ENCODE measurements at places on chromosomes 12 and 14.

- no peak for DNase-seq
Measured at GRCh38 chr12:133010657-133011297, 24.6 kb downstream of the ZNF26 start.

DNA sequence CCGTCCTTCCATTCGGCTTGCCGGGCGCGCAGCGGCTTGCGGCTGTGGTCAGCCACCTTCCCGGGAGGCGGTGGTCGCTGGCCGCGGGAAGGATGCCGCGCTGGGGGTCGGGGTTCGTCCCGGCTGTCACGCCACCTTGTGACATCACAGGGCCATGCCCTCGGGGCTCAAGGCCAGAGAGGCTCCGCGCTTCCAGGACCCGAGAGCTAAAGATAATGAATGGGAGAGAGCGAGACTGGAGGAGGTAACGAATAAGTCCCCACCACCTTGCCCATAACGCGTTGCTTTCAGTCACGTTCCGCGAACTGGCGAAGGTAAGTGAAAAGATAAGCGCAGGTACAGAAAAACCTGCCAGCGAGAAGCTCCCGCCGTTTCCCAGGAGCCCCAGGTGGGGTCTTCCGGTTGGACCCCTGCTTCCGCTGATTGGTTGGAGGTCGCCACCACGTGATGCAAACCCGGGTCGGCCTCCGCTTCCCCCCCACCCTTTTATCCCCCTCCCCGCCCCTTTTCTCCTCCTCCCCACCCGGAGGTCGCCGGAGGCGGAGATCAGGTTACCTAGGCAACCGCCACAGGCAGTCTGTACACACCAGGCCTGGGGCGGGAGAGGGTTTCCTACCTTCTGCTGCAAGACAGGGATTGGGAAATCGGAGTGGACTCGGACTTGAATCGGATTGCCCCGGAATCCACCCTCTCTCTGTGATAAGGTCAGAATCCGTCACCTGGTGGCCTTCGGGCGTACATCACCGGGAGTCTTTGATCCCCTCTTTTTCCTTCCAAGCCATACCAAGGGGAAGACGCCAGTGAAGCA lies at the start of gene LRRC9:
Gene LRRC9, plus strand, starts transcription at position 575 of the 808 bp plus-strand sequence.
- DNase-seq: peak; percentile 29

DNA sequence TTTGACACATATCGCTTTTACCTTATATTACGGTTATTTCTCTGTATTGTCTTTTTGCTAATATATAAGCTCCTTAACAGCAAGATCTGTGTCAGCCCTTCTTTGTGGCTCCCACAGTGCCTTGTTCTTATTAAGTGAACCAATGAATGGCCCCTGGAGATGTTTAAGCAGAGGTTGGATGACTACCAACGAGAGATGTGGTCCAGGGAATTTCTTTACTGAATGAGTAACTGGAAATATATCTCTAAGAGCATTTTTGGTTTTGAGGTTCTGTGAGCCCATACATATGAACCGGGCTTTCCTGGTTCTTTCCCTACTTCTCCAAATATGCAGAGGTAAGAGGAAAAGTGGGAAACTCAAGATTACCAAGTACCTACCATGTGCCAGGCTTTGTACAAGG lies 23.5 kb downstream of the CALCOCO1 start:
- DNase-seq: no peak

DNA sequence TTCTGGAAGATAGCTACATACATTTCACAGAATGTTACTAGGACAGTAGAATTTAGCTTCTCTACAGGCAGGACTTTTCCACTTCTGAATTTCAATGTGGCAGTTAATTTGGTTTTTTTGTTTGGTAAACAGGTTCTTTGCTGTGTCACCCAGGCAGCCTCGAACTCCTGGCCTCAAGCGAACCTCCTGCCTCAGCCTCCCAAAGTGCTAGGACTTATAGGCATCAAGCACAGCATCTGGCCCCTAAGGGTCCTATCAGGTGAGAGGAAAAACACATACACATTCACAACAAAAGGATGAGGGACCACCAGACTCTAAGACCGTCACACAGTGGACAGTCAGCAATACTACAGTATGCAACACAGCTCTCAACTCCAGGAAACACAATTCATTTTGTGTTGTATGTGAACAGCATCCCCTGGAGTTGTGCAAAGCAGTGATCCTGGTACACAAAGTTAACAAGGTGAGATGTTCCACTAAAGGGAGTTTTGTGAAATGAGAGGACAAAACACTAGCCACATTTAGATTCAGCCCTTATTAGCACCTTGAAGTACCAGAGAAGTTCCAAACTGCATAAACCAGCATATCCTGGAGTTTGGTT lies 6.9 kb downstream of the ATP2B1 start:
- DNase-seq: no peak

DNA sequence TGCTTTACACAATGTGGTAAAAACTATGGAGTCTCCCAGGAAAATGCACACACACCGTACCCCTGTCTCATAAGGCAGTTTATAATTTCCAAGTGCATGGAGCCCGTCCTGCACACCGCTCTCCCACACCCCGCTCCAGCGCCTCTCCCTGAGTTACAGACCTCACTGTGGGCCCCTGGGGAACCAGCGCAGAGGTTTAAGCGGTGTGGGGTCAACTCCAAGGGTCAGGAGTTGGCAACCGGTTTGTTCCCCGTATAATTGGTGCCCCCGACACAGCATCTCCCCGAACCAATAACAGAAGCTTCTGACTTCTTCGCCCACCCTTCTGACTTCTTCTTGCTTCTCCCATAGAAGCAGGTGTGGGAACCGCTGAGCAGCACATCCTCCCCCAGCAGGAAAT lies 58.4 kb upstream of the DDX11 start:
- no peak for DNase-seq

DNA sequence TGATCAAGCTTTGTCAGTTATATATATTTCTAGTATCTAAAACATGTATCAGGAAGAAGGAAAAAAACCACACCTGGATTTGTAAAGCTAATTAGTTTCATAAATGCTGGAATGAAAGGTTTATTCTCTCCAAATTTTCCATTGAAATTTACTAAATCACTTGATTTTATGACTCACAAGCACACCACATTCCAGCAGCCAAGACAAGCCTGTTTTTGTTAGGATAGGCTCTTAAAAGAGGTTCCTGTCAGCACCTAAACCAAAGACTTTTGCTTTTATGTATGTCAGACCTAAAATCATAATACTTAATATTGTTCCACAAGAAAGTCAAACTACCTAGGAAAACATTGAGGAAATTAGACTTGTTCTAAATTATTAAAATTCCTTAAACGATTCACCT lies 85.3 kb upstream of the PAWR start:
- DNase-seq: no peak

GRCh38 chr12:105574056-105574715 lies 243.7 kb downstream of the C12orf75 start:
- DNase-seq: no peak

GRCh38 chr12:124694846-124695497 lies 127.6 kb upstream of the NCOR2 start:
- no peak for DNase-seq

- no peak for DNase-seq
Measured at GRCh38 chr12:92933606-92934005, 4.5 kb upstream of the EEA1 start.

- DNase-seq: no peak
Measured at GRCh38 chr12:49094160-49094974, at the start of gene DHH. TSS of gene DHH (minus strand) at chr12:49094801. CDS start at chr12:49094512, 289 bp downstream.

DNA sequence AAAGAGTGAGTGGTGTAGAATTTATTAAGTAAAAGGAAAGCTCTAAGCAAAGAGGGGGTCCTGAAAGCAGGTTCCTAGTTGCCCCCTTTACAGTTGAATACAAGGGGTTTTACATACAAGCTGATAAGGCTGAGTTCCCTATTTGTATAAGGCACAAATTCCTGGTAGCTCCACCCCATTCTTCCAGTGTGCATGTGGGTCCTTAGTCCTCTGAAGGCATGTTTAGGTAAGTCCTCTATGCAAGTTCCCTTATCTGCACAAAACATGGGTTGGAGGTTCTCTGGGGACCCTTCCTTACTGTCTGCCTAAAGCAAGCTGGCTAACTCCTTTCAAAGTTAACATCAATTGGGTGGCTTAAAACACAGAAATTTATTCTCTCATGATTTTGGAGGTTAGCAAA lies 2.9 kb upstream of the FAR2 start:
- no peak for DNase-seq

DNA sequence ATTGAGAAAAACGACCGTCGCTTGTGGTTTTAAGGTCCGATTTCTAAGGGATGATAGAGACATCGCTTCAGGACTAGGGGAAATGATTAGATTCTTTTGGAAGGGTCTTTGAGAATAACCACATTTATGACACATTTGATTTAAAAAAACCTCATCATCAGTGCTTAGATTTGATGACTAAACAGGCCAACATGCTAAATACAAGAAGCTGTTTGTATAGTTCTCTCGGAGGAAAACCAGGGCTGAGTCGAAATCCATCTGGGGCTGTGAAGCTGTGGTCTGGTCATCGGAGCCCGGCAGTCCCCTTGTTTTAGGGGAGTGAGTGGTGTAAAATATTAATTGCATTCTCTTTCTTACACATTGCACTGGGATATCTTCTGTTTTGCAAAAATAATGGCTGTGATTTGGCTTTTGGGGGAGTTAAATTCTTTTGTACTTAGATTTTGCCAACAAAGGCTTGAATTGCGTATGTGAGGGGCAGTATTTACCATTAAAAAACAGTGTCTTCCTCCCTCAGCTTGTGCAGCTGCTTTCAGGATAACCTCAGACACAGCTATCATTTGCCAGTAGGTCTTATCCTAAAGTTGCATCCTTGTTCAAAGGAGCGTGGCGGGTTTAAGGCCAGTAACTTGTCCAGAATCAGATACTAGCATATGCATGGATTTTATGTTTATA lies 550 bp downstream of the GNG2 start:
- DNase-seq: no peak

DNA sequence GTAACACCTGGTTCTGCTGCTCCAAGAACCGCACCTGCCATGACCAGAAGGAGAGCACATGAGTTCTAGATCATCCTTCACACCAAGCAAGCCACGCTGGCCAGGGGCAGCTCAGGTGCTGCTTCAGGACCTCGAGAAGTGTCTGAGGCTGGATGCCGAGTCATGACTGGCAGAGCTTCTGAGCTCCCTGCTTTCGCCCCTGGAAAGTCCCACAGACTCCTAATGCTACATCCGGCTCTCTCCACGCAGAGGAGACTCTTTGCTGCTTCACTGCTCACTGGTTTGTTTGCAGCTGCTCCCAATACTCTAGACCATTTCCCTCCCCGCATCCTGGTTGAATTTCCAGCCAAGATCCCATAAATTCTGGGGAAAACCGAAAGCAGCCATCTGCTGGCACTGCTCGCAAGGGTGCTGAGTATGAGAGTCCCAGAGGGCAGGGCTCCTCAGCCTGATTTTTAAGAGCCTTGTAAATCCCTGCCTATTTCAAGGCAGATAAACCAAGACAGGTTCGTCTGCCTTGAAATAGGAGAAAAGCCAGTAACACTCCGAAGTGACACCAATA lies 1.4 kb downstream of the KRT2 start:
- no peak for DNase-seq

DNA sequence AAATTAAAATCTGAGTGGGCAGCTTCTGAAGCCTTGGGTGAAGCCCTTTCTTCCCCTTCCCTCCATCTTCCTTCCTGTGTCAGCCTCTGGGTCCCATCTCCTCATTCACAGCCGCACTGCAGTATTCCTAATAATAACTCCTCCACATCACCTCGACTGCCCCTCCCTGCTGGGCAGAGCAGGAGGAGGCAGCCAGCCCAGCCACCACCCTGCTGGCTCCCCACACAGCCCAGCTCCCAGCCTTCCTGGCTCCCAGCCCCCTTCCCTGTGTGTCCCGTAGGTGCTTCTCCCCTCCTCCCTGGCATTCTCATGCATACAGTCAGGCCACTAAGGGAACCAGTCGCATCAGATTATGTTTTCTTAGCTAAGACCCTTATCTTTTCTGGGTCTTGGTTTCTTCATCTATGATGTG lies 3.7 kb downstream of the IFFO1 start:
- no peak for DNase-seq

GRCh38 chr12:27808841-27809240 lies 28.8 kb upstream of the MANSC4 start:
- no peak for DNase-seq

DNA sequence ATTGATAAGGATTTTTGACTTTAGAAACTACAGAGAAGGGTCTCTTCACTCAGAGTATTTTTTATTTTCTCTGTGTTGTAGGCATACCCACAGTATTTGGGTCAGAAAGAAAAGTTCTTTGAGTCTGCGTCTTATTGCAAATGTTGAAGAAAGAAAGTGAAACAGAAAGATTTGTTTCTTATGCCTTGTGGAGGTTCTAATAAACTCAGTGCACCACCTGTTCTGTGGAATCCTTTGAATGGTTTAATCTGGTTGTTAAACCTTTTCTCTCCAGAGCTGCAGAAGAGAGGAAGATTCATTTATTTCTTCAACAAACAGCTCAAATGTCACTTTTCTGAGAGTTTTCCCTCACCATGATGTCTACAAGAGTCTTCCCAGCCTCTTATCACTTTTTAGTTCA lies 146.6 kb upstream of the PLEKHG7 start:
- peak; percentile 29 for DNase-seq

GRCh38 chr14:56182410-56182809 lies 64.2 kb downstream of the PELI2 start:
- no peak for DNase-seq

GRCh38 chr12:100984796-100985195 lies 190.2 kb downstream of the ANO4 start:
- DNase-seq: no peak

DNA sequence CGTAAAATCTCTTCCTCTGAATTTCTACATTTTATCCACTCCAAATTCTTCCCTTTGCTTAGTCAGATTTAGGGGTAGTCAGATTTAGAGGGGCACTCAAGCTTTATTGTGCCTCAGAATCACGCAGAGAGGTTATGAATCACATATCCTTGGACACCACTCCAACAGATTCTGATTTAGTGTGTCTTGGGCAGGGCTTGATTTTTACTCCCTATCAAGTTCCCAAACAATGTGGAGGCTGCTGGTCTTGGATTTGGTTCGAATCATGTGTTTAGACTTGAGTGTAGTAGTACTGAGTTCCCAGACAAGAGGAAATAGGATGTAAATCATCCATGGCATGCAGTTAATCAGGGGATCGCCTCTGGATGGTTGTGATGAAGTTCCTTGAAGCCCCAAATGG lies 298.1 kb upstream of the CLEC14A start:
- DNase-seq: no peak

GRCh38 chr14:90382491-90383125 lies 14.2 kb upstream of the CALM1 start:
- peak; percentile 77 for DNase-seq

DNA sequence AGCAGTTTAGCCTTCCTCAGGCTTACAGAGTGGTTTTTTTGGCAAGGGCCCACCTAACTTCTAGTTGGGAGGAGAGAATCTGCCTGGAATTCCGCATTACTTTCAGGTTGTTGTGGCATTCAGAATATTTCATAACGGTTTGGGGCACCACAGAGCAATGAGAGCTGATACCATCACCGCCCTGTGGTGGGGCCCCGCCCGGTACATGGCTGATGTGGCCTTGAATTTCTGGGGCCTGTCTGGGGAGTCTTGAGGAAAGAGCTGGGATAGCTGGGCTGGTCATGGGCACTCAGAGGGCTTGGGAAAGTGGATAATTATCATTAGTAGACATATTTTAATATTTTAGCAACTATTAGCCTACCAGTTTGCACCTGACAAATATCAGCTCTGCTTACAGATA lies 4.2 kb downstream of the TESPA1 start:
- peak; percentile 32 for DNase-seq
